Stimulated activated CD4-positive, alpha-beta T cell treated with anti-CD3 and anti-CD28 coated beads, Interleukin-15, amount 100 ng/mL, for 1 hour (primary cell): ENCODE measurements at places on chromosomes 1 and 21.

- DNase-seq = no peak
Observed at GRCh38 chr1:60732977-60733401, 349.4 kb upstream of the NFIA start.

DNA sequence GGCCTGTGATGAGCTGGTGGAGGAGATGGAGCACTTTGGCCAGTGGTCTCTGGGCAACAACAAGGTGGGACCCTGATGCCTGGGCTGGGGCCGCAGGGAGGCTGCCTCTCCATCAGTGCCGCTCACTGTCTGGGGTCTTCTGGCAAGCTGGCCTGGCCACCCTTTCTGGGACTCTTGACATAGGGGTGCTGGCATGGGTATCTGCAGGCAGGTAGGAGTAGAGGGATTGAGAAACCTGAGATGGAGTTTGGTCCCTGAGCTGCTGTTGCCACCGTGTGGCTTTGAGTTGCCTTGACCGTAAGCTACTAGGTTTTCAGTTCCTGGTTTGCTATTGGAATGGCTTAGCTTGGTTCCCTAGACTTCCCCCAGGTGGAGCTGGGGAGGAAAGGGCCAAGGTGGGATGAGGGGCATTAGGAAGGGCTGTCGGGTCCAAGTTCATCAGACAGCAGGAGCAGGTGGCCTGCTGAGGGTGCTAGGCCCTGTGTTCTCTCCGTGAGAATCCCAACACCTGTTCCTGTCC lies 13.2 kb upstream of the MFN2 start:
- DNase-seq = no peak

GRCh38 chr1:77057994-77058585 lies 161.1 kb downstream of the PIGK start:
- no peak for DNase-seq

- DNase-seq = no peak
Observed at GRCh38 chr1:242468784-242469183, 55.7 kb downstream of the PLD5 start.

DNA sequence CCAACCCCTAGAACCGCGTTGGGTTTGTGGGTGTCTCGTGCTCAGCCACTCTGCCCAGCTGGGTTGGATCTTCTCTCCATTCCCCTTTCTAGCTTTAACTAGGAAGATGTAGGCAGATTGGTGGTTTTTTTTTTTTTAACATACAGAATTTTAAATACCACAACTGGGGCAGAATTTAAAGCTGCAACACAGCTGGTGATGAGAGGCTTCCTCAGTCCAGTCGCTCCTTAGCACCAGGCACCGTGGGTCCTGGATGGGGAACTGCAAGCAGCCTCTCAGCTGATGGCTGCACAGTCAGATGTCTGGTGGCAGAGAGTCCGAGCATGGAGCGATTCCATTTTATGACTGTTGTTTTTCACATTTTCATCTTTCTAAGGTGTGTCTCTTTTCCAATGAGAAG lies 18.7 kb downstream of the TFF3 start:
- DNase-seq = no peak

DNA sequence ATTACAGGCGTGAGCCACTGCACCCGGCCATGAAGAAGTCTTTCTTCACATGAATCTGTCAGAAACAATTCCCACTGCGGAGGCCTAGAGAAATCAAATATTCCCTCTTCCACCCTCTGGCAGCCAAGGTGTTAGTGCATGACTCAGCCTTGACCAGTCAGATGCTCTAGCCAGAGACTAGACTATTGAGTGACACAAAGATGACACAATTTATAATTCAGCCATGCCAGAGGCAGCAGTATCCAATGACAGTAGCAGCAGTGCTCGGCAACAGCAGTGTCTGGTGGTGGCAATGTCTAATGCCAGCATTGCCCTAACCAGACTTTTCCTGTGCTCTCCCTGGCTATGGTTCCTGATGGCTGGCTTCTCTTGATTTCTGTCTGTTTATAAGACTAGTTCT lies 8.7 kb downstream of the CTXND2 start:
- no peak for DNase-seq

DNA sequence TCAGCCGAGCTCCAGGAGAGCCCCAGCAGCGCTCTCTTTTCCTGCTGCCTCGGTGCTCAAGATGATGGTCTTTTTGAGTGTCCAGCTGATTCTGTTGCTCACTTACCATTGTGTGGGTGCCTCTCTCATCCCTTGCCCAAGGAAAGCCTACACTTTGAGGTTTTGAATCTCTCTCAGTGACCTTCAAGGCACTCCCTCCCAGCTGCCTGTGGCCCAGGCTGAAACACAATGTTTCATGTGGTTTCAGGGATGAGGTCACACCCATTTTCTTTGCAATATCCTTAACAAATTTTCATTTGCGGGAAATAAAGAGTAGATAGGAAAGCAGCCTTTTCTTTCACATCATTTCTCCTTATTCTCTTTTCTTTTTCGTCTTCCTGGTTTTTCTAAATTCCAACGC lies 12.6 kb upstream of the MRPS14 start:
- no peak for DNase-seq

DNA sequence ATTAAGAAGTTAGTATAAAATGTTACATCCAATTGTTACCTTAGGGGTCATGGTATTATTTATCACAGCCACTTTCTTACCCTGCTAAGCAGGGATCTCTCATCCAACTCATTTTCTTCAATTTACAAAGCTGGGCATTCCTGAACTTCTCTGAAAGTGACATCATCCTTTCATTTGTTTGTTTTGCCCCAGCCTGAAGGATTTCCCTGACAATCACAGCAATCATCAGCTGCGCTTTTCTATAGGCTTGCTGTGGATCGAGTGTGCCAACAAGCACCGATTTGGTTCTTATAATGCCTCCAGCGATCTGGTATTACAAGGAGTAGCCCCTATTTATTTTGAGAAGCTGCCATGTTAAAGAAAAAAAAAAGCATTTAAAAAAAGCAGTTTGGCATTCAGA lies 240.2 kb downstream of the USH2A start:
- no peak for DNase-seq

- DNase-seq = no peak
Observed at GRCh38 chr21:43825936-43826622, 36.7 kb downstream of the RRP1 start.

DNA sequence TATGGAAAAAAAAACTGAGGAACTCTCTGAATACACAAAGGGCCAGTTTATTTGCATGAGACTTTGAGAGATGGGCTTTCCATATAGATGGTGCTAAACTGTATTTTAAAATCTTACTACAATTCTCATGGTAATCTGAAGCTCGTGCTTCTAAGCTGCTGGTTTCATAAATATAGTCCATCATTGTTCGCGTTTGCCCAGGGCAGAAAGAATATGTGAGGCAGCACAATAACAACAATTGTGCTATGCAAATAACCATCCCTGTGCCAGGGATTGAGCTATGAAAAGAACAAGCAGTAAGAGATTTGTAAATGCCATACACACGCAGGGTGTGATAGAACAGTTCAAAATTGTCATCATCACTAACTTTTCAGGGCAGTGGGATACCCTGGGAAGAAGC lies 4.9 kb upstream of the EPS15 start:
- no peak for DNase-seq

DNA sequence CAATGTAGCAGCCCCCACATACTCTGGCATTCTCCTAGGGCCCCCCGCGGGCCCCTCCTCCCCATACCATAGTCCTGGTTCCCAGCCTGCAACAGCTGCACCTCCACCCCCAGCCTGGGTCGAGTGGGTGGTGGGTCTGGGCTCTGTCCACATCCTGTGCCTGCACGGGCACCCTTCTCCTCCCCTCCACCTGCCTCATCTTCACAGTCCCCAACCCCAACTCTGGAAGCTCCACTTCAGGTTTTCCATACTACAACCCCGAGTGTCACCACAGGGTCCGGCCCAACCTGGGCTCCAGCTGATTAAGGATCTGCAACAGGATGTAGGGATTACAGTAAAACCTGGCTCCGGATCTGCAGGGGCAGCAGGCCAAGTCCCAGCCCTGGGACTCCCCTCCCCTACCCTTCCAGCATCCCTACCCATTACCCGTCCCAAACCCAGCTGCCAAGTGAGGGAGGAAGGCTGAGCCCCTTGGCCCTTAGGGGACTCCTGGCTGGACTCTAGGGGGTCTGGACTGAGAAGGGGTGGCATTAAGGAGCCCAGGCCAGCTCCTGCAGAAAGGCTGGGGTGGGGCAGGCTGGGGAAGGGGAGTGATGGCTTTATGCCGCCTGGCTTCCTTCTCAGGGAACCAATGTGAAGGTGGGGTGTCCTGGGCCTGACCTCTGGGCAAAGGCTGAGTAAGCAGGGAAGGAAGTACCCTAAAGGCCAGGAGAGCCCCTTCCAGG lies 116.8 kb downstream of the CASZ1 start:
- DNase-seq = no peak

GRCh38 chr1:194292966-194293365 lies 1106.6 kb upstream of the B3GALT2 start:
- DNase-seq = no peak

DNA sequence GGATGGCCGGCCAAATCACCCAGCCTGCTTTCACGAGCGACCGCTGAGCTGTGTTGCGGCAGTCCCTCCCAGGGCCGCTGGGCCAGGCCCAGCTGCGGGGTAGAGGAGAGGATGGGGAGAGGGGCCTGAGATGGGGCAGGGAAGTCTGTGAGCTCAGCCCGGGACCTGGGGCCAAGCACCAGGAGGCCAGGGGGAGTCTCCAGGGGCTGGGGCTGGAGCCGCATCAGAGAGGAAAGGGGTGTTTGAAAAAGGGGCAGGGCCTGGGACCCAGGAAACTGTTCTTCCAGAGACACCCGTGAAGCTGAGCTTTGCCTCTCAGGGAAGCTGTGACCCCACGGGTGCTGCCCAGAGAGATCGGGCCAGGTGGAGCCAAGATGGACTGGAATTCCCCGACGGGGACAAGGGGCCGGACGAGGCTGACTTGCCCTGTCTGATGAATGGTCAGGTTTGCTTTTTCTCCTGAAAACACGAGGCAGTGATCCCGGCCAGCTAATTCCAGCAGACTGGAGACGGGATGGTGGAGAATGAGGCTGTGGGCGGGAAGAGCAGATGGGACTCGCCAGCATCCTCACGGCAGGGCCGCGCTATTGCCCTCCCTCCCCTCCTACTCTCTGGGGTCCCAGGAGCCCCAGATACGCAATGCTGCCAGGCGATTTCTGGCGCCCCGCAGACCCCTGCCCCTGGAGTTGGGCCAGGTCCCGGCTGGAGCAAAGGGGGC lies 40.3 kb upstream of the COL18A1 start:
- DNase-seq = no peak

DNA sequence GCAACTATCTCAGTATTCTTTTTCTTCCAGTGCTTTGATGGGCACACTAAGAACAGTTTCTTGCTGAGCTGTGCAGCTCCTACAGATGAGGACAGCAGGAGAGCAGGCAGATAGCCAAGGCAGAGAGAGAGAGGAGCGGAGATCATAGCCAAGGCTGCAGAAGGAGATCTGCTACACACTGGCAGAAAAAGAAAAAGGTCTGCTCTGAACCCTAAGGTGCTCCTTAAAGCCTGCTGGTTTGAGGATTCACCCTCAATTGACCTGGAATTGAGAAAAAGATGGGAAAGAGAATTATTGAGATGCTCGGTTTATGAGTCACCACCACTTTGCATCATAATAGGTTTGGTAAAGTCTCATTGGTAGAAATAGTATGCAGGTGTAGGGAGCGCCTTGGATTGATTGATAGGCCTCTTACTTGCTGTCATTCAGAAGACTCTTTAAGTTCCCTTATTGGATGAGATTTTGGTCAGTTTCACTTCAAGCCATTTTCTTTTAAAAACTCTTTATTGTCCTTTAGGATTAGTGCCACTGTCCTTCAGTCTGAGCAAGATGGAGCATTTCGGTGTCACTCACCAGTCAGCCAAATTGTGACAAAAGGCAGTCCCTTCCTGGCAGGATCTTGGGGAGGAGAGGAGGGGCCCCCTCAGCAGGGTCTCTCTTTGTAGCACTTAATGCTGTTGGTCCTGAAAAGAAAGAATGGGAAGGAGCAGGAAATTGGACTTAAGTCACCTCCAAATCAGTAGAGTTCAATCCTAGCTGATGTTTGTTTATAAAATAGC lies 685.0 kb downstream of the ADGRL2 start:
- no peak for DNase-seq

DNA sequence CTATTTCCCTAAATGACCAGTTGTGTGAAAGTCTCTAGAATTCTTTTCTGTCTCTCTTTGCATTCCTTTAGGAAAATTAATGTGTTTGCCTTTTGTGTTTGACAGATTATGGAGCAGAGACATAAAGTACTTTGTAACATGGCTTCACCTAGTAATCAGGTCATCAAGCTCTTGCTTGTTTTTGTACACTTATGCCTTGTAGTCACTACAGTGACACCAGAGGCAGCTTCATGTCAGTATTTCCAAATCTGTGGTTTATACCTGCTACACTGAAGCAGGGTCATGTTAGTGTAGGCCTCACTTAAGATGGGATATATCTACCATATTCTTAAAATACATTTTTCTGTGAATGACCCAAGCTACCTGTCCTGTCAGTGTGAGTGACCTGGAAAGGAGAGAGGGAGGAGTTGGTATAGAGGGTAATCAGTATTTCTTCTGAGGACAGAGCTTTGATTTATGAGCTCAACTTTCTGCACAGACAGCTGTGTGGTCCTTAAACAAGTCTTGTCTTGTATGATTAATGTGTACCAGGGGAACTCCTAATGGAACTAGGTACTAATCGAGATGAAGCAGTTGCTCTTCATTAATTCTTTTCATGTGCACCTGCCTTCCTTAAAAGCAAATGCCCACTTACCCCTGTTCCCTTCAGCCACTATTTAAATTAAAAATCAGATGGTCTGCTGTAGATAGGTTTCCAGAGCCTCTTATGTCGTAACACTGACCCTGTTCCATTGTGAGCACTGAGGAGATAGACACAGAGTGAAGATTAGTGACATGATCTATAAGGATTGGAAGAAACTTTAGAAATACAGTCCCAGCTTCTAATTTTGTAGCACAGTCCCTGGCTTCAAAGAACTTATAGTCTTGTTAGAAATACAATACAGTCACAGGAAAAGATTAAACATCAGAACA lies 45.7 kb downstream of the MACO1 start:
- DNase-seq = no peak

DNA sequence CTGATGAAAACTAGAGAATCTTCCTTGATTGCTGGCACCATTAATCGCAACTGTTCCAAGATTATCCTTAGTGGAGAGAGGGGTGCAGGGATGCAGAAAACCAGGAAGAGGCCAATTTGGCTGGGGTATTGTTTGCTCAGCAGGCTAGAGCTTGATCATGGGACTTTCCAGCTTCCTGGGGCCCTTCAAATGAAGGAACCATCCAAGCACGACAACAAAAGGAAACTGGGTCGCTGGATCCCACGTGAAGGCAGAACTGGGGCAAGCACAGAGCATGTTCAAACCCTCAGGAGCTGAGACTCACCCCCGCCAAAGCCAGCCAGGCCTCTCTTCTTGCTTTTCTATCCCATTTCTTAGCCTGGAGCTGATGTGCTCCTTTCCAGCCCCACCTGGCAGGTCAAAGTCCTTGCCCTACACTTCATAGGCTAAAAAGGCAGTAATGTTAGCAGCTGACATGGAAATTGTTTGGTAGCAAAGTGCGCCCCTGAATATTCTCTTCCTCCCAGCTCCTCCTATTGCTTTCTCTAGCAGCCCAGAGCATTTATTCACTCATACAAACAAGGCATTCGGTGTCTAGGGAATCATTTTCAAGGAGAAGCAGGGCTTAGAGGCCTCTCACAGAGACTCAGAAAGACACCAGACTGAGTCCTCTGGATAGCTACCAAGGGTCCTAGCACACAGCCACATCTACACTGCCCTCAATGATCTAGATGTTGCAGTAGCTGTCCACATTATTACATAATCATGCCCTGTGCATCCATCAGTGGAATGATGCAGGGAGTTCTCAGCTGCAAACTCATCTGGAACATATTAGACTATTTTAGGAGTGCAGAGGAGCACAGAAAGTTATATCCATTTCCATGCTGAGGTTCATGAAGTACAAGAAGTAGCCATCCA lies 11.5 kb downstream of the KCNA2 start:
- no peak for DNase-seq
